NCI-H446 (cell line): ENCODE measurements at places on chromosomes 3 and 15.

DNA sequence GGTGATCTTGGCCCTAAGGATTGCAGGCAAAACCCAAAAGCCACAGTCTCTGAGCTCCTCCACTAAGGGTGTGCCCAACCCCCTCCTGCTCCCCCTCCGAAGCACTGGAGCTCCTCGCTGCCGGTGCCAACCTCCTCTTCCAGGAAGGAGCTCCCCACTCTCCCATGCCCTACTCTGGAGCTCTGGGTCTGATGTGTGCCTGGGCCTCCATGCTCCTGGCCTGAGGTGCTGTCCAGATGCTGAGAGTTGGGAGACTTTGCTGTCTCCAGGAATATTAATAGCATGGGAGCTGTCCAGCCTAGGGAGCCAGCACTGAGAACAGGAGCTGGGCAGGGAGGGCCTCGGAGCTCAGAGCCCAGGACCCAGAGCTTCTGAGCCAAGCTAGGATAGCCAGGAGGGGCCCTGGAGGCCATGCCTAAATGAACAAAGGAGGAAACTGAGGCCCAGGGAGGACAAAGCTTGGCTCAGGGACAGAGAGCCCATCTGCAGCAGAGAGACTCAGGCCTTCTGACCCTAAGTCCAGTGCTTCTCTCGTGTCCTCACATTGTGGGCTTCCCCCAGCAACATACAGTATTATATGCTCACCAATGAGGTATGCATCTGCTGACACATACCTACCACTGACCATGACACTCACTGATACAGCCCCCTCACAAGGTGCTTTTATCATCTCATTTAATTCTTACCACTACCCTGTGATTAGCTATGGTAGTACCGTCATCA, 36.9 kb upstream of the HERC1 start:
- DNase-seq = no peak

DNA sequence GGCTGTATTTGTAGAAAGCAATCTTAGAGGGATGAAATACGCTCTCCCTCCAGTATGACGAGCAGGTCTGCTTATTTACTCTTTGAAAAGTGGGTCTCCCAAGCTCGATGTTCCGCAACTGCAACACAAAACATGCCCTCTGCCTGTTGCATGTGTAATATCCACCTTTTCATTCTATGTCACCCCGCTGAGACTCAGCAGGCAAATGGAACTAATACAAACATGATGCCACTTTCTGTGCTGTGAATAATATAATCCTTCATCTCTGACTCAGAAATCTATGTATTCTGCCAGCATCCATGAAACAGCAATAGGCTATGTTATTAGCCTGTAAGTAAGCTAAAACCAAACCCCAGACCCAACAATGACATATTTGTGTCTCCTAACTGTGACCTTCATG, 200.8 kb upstream of the TMCO5A start:
- no peak for DNase-seq

DNA sequence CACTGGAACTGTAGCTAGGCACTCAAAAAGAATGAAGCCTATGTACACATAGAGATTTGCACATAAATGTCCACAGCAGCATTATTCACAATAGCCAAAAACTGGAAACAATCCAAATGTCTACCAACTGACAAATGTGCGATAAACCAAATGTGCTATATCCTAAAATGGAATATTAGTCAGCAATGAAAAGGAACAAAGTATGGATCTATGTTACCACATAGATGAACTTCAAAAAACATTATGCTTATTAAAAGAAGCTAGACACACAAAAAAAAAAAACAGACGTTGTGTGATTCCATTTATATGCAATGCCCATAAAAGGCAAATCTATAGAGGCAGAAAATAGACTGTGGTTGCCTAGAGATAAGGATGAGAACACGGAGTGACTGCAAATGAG, 39.7 kb downstream of the SRGAP3 start:
- no peak for DNase-seq

DNA sequence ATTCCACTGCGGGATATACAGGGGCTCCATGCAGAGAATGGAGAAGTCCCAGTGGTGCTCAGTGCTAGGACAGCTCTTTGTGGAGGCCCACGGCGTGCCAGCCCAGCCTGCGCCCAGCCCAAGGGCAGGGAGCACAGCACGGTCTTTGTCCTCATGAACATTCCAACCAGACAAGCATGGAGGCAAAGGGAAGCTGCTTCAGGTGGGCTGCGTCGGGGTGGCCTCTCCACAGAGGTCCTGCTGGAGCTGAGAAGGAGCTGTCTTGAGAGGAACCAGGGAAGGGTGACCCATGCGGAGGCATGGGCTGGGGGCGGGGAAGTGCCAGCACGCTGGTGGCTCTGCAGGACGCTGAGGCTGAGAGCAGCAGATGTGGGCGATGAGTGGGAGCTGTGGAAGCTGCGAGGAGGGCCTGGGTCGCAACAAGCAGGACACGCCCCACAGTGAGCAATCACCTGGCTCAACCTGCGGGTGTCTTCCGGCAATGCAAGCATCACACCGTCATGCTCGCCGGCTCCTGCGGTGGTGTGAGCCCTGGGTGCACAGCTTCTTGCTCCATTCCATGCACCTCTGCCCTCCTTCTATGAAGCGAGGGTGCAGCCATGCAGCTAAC, 14.0 kb upstream of the KLF15 start:
- DNase-seq = no peak

- no peak for DNase-seq
These were observed 77.8 kb downstream of the MESD start for GRCh38 chr15:80911821-80912220.
